ENCODE measurements at places on chromosomes 6 and 20. TPM values are rescaled to one million over a fixed set of nuclear protein-coding genes. Genes with fewer than 3 reads are reported as not detected.

HLA-DQA2 gene
- total RNA-seq = not detected

DNA sequence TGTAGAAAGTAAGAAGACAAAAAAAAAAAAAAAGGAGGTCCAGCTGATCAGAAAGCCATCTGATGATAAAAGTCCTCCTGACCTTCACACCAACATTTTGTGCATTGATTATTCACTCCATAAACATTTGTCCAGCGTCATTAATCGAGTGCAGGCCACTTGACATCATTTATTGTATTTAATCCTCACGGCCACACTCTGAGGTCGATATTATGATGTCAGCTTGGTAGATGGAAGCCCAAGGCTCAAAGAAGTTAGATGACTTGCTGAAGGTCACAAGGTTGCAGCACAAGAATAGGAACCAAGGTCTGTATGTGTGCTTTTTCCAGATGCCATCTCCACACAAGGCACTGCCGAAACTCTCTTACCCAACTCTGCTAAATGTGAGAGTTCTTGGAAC lies 328.4 kb downstream of the KIF16B start:
- DNase-seq = no peak

DNA sequence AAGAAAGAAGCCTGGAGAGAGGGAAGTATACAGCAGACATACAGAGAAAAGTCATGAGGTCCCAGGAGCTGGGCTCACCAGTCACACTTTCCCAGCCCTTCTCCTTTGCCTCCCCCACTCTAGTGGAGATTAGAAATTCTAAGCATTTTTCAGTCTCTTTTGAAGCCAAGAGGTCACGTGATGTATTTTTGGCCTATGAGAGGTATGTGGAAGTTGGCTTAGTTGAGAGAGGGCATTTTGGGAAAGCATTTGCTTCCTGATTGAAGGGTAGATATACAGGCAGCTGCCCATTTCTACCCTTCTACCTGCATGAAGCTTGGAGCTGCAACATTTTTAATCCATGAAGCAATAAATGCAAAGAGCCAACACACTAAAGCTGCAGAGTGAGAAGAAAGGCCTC lies 106.0 kb upstream of the TNFAIP3 start:
- peak; percentile 39 for DNase-seq

TINAG gene
- not detected for total RNA-seq

DNA sequence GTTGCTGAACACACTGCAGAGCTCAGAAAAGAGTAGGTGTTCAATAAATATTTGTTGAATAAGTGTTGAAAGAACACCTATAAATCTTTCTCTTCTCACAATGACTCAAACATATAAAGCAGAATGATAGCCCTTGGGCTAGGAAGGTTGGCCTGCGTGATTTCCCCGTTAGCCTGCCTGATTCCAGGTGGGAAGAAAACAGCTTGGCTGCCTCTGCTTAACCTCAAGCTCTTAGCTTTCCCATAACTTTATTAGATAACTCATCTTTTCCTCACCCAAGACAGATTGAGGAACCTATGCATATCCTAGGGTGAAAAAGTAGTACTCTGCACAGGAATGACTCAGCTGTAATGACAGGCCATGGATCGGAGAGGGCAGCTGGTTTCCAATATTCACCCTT lies 300.3 kb upstream of the ID4 start:
- DNase-seq = no peak

GRCh38 chr20:6979621-6980020 lies 212.1 kb downstream of the BMP2 start:
- no peak for DNase-seq

SEMG1 gene
- not detected for total RNA-seq

GRCh38 chr6:152896923-152897322 lies 85.9 kb downstream of the FBXO5 start:
- DNase-seq = no peak

DNA sequence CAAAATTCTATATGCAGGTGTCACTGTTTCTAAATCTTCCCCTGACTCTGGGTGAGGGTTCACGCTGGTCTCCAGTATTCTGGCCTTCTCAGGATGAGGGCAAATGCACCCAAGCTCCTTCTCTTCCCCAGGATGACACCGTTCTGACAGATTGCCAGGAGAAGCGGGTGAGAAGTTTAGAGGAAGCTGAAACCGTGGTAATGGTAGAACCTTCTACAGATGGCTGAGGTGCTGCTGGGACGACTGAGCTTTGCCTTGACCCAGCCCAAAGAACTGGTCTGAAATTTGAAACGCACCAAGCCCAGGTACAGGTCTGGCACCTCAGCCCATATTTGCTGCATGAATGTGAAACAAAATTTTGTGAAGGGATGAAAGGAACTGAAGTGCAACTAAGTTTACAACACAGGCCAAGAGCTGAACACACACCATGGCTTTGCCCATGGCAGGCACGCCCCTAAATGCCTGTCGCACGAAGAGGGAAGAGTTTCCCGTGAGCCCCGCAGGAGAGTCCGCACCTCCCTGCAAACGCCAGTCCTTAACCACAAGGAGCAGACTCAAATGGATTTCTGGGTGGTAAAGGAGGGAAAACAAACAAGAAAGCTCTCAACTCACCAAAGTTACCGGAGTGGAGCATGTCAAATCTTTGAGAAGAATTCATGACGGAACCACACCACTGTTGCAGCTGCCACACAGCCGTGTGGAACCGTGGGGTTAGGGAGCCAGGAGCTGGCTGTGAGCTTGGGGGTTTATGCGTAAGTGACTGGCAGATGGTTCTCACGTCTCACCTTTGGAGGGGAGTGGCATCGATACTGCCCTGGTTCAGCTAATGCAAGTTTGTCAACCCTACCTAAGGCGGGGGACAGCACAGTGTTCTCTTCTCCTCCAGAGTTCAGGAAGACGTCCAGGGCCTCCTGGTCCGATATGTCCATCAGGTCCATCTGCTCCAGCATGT lies 138.9 kb downstream of the DTNBP1 start:
- DNase-seq = no peak

DNA sequence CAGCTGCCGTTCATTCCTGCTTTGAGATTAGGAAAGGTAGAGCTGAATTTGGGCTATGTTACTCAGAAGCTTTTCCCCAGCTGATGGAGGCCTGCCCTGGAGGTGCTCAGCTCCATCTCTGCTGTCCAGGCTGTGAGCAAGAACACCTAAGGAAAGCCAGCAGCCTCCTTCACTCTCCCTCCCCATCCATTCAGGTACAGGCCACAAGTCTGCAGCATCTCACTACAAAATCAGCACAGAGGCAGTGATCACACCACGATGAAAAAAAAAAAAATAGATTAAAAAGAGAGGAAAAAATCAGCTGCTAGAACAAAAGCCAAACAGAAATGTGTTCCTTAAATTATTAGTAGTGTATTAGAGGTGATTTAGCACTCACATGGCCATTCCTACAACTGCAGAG lies 515.0 kb downstream of the CDH26 start:
- DNase-seq = no peak

- DNase-seq = peak; percentile 89
Measured at GRCh38 chr20:51760905-51761546, 7.2 kb downstream of the ATP9A start.

GRCh38 chr20:49282584-49283171 lies 4.8 kb upstream of the ZNFX1 start:
- no peak for DNase-seq

DNA sequence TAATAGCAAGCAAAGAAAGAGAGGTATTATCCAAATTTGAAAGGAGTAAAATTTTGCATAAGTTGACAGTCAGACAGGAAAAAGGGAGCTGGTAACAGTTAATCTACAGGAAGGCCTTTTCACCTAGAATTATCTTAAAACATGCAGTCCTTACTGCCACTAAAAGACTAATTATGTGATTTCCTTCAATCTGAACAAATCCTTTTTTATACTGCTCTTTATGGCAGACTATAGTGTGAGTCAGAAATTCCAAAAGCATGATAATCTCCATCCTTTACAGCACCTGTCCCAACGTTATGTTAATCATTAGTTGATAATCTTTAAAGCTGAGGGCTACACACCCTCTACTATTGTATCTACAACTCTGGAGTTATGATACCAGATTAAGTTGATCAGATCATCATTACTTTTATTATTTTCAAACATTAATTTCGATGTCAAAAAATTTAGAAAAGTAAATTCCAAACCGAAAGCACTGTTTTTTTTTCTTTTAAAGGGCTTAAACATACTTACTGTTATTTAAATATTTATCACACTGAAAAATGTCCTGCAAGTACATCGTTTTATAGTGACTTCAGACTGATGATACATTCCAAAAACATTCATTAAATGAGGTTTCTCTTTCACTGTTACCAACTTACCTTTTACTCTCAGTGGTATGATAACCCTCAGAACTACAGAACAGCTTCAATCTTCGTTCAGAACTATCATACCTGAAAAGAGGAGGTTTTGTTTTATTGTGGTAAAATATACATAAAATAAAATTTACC lies 33.2 kb upstream of the AKAP7 start:
- peak; percentile 80 for DNase-seq

TEAD3 gene
- total RNA-seq = 9.6 TPM

GRCh38 chr6:34990971-34991560 lies 102.0 kb downstream of the ANKS1A start:
- DNase-seq = peak; percentile 17

- DNase-seq = peak; percentile 19
Measured at GRCh38 chr20:1389703-1390580, 2.9 kb downstream of the FKBP1A start.

DNA sequence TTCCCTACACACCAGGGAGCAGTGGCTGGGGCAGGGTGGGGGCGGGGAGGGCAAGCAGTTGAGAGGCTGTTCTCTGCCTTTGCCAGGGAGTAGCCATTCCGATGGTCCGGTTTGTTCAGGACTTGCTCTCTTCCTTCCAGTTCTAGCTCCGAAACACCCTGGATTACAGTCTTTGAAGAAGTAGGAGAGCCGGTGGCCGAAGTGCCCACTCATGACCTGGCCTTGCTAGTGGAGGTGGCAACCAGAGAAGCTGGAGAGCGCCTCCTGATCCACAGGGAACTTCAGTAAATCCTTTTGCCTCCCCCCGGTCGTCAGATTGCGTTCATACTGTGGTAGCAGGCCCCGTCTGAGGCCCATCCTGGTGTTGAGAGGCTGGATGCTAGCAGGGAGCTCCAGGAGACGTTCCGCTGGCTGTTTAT lies 92.8 kb downstream of the ARID1B start:
- no peak for DNase-seq

TBX18 gene
- 0.77 TPM for total RNA-seq

DNA sequence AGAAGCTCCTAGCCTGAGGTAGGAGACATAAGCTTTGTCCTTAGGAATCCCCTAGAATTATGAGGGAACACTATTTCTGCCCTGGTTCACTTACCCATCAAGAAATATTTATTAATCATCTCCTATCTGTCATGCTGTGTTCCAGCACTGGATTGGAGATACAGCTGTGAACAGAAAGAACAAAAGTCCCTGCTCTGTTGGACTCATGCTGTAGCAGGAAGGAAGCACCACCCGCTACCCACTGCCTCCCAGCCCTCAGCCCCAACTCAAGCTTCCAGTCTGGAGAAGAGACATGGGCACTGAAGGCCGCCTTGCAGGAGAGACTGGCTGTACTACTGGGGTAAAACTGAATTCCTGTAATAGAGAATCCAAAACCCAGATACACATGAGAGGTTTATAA lies 78.0 kb downstream of the MDGA1 start:
- DNase-seq = no peak

MRPS26 gene
- total RNA-seq = 37.0 TPM

SAYSD1 gene
- 13.9 TPM for total RNA-seq

DNA sequence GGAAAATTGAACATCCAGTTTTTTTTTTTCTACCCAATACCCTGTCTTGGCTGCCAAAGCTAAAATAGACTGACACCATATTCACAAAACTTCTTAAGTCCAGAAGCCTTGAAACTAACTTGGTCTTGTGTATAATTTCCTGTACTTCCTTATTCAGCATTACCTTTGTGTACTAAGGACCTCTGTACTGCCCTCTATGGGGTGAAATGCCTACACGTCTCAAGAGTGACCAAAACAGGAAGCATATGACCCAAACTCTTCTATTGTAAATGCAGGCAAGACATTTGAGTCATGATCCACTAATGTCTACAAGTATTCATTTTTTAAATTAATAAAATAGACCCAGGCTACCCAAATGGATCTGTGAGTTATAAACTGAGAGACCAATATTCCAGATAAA lies 50.4 kb downstream of the HMGCLL1 start:
- DNase-seq = peak; percentile 23

- no peak for DNase-seq
Measured at GRCh38 chr6:82863781-82864180, 201.9 kb downstream of the UBE3D start.

CCDC167 gene
- 12.8 TPM for total RNA-seq

- DNase-seq = no peak
Measured at GRCh38 chr6:14174996-14175395, 57.4 kb downstream of the CD83 start.

DNA sequence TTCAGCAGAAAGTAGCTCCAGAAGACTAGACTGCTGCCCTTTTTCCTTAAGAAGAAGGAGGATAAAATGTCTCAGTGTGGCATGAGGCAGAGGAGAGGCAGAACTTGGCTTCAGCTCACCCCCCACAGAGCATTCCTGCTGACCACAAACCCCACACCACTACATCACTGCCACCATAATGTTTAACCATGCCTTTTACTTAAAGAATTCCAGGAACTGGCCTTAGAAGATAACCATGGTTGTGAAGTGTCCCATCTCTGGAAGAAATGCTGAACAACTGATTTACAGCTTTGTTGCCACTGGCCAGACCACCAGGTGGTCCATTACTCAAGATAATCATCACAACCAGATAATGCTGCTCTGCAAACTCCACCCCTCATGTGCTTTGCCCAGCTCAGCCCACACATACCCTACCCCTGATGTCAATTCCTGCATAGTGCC lies 154.1 kb downstream of the CD24 start:
- peak; percentile 86 for DNase-seq

POPDC3 gene
- total RNA-seq = 6.7 TPM

FERMT1 gene
- 3.3 TPM for total RNA-seq

FAM83B gene
- total RNA-seq = under 0.01 TPM

DNA sequence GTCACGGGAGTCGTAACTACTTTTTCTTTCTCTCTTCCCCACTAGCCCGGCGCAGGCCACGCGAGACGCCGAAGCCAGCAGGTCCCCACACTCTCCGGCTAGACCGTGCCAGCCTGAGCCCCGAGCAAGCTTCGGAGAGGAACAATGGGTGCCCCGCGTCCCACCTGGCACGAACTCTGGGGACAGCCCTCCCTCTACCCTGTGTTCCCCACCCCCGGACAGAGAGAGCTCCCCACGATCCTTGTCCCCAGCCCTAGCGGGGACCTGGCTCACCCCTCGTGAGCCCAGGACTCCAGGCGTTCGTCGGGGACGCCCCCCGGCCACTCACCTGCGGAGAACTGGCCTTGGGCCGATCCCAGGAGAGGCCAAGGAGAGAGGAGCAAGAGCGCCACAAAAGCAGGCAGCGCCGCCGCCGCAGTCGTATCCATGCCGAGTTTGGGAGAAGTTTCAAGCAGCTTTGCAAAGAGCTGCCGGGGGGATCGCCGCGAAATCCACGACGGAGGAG lies 416 bp downstream of the PTPRK start:
- no peak for DNase-seq

KIAA0408 gene
- 1.3 TPM for total RNA-seq

Measured in fibroblast of lung (primary cell).